ENCODE measurements at places on chromosomes 12 and 14. TPM values are rescaled to one million over a fixed set of nuclear protein-coding genes. Genes with fewer than 3 reads are reported as not detected.

DNA sequence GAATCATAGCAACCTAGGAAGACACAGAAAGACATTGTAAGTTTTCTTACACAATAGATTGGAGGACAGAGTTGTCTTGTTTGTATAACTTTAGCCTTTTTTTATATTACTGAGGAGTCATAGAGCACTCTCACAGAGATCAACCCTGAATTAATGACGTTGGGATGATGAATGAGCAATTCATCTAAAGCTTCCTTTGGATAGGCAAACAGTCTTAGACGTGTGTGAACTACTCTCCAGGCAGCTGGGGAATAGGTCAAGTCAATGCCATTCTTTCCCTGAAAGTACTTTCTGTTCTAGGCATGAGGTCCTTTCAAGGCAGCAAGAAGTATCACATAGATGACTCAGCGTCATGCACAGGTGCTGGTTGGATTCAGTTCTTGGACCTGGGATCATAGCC, 369.1 kb upstream of the NOVA1 start:
- no peaks in the 10 kb centered on the region for H3K27me3 ChIP-seq
- H3K4me3 ChIP-seq, result no peak overlapping the region
- H3K36me3 ChIP-seq, result no peaks in the 10 kb centered on the region
- DNase-seq, result no peak
- H3K4me1 ChIP-seq, result no peaks in the 10 kb centered on the region
- H3K27ac ChIP-seq, result no peak overlapping the region

- H3K4me1 ChIP-seq, result no peaks in the 10 kb centered on the region
- no peak overlapping the region for H3K27ac ChIP-seq
- no peak overlapping the region for H3K4me3 ChIP-seq
- H3K27me3 ChIP-seq, result peaks cover 3% of the 10 kb centered on the region
- no peaks in the 10 kb centered on the region for H3K36me3 ChIP-seq
- no peak for DNase-seq
Measured at GRCh38 chr14:93528884-93529558, 98.3 kb downstream of the UNC79 start.

GRCh38 chr14:103705504-103706284, 9.6 kb downstream of the XRCC3 start:
- H3K4me1 ChIP-seq, result peaks cover 2% of the 10 kb centered on the region
- H3K27ac ChIP-seq, result no peak overlapping the region
- no peak for DNase-seq
- H3K27me3 ChIP-seq, result no peaks in the 10 kb centered on the region

GRCh38 chr14:68523989-68524725, 268.7 kb downstream of the ZFP36L1 start:
- DNase-seq, result no peak
- no peaks in the 10 kb centered on the region for H3K36me3 ChIP-seq
- H3K4me1 ChIP-seq, result no peaks in the 10 kb centered on the region
- no peaks in the 10 kb centered on the region for H3K27me3 ChIP-seq
- H3K4me3 ChIP-seq, result no peak overlapping the region

DNA sequence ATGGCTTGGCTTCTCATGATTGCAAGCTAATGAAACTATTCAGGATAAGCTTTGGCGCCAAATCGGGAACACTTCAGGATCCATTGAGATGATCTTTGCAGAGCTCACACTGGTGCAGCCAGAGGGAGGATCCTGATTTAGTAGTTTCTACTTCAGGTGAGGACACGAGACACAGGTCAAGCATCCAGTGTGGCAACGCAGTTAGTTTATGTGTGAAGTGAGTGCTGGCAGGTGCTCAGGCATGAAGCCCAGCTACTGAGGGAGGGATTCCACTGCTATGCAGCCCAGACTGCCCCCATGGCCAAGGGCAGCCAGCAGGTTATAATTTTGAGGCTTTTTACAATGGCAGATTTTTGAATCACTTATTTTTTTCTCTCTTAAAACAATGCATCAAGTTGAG, 113.5 kb upstream of the PCED1B start:
- DNase-seq, result no peak
- no peaks in the 10 kb centered on the region for H3K36me3 ChIP-seq
- no peak overlapping the region for H3K27ac ChIP-seq
- no peaks in the 10 kb centered on the region for H3K4me1 ChIP-seq
- H3K27me3 ChIP-seq, result peaks cover 3% of the 10 kb centered on the region

DNA sequence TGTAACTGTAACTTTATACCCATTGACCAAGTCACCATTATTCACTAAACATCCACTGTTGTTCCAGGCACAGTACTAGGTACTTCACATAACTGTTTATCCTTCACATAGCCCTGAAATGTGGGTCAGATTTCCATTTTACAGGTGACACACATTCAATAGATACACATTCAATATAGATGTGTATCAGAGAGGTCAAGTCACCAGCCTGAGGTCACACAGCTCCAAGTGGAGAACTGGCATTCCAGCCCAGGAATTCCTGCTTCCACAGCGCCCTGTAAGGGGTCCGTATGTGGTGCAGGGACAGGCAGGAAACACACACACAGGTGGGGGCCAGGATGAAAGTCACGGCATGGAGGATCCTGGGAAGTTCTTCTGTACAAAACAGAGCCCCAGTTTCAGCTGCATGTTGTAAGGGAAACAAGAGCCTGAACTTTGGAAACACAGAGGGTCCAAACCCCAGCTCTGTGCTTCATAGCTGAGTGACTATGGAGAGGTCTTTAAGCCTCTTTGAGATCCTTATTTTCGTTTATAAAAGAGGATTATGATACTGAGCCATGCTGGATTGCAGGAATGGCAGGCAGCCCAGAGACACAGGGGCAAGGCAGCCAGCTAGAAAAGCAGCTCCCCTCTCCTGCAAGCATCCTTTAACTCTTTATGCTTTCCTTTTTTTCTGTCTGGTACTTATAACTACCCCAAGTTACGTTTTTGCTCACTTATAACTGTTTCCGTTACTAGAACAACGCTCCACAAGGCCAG, 50.3 kb upstream of the DICER1 start:
- no peak overlapping the region for H3K27ac ChIP-seq
- no peaks in the 10 kb centered on the region for H3K27me3 ChIP-seq
- H3K4me1 ChIP-seq, result no peaks in the 10 kb centered on the region
- no peak overlapping the region for H3K4me3 ChIP-seq
- H3K36me3 ChIP-seq, result no peaks in the 10 kb centered on the region

Gene CCT2
- total RNA-seq, result 177 TPM

Gene ADAM21
- not detected for total RNA-seq

Gene ADAMTS20
- not detected for total RNA-seq

Gene TAS2R9
- total RNA-seq, result not detected

Gene CAPS2
- 1.3 TPM for total RNA-seq
